Aorta (tissue), 5 donors: ENCODE measurements at places on chromosomes 7 and 10. TPM values are rescaled to one million over a fixed set of nuclear protein-coding genes. Genes with fewer than 3 reads are reported as not detected.
A peak's percentile ranks its signal among the peaks of the same experiment; 100 is the strongest.

Gene PLXDC2
- 14.7 TPM for polyA plus RNA-seq

DNA sequence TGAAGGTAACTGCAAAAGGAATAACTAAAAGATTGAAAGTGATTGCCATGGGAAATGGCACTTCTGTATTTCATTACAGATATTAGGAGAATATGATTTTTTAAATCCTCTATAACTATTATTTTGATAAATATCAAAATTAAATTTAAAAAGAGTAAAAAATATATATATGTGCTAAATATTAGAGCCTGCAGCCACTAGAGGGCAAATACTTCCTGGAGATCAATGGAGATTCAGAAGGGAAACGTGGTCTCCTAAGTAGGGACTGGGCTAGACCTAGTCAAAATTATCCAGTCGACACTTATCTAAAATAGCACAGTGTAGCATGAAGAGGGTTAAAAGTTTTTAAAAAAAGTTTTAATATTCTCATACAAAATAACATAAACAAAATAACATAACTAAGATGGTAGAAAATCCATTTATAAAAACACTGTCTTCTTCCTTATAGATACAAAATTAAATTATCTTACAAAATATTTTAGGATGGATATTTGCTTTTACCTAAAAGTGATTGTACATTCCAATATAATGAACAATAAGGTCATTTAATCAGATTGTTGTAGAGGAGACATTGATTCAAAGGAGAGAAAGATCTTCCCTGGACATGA is 434.3 kb downstream of the MDFIC start:
- DNase-seq = no peak

DNA sequence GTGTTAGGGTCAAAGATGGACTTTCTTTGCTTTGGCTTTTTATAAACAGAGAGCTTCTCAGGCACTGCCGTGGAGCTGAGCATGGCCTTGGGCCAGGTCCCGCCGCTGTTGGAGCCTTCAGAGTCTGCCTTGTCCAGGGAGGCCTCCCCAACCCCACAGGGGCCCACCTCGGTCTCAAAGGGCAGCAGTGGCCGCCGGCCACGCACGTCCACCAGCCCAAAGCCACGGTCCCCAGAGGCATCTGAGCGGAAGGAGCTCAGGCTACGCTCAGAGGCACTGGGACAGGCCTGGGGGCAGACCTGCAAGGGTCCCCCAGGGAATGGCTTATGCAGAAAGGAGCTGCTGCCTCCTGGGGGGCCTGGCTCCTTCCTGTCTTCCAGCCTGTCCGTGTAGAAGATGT is 105.0 kb downstream of the DLG5 start:
- peak; percentile 71 for DNase-seq

DNA sequence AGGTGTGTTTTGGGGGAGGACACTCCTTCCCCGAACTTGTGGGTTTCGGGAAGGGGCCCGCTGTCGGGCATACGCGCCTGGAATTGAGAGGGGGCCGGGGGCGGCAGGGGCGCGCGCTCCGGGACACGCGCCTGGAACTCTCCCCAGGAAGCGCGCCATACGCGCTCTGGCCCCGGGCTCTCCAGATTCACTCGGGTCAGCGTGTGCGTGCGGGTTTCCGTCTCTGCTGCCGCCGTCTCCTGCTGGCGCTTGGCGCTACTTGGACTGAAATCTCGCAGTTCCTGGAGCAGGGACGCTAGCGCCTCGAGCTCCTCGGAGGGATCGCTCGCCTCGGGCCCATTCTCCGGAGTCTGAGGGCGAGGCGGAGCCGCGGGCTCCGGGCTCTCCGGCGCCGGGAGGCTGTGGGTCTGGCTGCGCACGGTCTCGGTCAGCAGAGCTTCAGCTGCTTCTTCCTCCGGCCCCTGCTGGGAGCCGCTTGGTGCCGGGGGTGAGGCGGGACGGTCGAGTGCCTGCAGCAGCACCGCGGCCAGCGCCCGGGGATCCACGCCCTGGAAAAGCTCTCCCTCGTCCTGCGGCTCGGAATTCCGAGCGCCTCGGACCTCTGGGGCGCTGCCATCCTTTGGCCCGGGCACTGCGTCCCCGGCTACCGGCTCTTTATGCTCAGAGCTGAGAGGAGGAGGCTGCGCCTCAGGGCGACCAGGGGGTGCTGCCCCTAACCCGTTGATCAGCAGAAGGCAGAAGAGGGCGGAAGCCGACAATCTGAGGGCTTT is 1.1 kb downstream of the VGF start:
- peak; percentile 81 for DNase-seq

Gene APBB1IP
- polyA plus RNA-seq = 4.4 TPM

GRCh38 chr10:132183046-132183445 is 3.7 kb upstream of the DPYSL4 start:
- DNase-seq = no peak

DNA sequence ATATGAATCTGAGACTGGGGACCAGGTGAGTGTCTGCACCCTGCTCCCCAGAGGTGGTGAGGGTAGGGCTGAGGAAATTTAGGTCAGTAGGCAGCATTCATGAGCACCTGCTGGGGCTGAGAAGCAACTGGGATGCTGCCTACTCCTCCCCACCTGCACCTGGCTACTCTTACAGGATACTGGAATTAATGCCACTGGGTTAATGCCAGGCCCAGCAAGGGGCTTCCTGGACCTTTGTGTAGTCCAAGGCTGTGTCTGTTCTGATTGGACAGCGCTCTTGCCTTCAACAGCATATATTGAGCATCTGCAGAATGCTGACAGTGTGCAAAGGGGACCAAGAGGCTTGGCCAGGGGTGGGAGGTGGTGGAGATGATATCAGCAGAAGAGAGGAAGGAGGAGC is 32.1 kb downstream of the ADCYAP1R1 start:
- DNase-seq = no peak

Gene MEOX2
- 5.4 TPM for polyA plus RNA-seq

DNA sequence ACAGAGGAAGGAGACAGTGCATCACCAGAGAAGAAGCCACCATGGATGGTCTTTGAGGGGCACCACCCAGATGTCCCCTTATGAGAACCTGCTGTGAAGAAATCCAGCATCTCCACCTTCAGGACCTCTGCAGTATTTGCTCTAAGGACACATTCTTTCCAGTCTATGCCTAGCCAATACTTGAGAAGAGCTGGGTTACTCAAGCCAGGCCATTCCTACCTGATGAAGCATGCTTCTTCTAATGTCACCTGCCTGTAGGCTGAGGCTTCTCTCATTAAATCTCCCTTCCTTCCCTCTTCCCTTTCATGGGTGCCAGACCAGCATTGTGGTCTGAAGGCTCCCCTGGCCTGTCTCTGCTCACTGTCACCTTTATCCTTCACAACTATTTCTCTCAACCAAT is 654.5 kb upstream of the AUTS2 start:
- no peak for DNase-seq

GRCh38 chr10:11015446-11015934 is 2.2 kb upstream of the CELF2 start:
- DNase-seq = no peak

Gene NODAL
- polyA plus RNA-seq = 0.13 TPM

Gene CHST3
- polyA plus RNA-seq = 4.1 TPM

- no peak for DNase-seq
Observed at GRCh38 chr7:25803117-25803887, 348.7 kb upstream of the NFE2L3 start.

DNA sequence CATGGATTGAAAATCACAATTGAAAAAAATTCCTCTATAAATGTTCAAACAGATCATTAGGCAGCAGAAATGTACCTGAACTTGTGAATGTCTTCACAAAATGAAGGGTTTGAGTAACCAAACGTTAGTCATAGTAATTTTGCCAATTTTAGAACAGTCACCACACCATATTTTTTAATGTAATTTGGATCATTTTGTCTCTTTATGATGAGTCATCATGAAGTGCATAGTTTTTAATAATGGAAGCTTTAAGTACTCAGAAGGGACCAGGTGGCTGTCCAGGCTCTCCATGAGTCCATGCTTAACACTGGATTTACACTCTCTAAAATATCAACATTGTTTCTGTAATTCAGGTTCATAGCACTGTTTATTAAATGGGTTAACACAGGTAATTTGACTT is 219.2 kb downstream of the ETV1 start:
- DNase-seq = no peak

GRCh38 chr7:101169838-101170551 is 4.6 kb upstream of the VGF start:
- peak; percentile 92 for DNase-seq
